HS-27A (cell line): ENCODE measurements at places on chromosomes 3 and 15.

GRCh38 chr3:42300013-42300412 is 34.0 kb upstream of the CCK start:
- peak; percentile 24 for DNase-seq

DNA sequence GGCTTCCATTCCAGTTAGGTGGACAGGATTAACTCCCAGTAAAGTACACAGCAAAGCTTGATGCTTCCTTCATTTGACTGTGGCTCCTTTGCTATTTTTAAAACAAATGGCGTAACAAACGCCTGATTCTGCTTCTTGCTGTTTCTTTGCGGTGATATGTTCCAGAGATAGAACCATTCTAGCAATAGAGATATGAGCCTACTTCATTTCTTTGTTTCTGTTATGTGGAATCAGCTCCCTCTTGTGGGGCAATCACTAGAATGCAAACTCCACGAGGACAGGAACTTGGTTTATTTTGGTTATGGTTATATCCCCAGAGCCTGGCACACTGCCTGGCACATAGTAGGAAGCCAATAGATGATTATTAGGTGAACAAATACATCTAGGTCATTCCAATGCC is 122.6 kb upstream of the SLC6A11 start:
- no peak for DNase-seq

GRCh38 chr15:39692356-39693327 is 90.0 kb downstream of the FSIP1 start:
- DNase-seq: no peak

- peak; percentile 40 for DNase-seq
These were observed 27.2 kb upstream of the TNFSF10 start for GRCh38 chr3:172550347-172550943.

DNA sequence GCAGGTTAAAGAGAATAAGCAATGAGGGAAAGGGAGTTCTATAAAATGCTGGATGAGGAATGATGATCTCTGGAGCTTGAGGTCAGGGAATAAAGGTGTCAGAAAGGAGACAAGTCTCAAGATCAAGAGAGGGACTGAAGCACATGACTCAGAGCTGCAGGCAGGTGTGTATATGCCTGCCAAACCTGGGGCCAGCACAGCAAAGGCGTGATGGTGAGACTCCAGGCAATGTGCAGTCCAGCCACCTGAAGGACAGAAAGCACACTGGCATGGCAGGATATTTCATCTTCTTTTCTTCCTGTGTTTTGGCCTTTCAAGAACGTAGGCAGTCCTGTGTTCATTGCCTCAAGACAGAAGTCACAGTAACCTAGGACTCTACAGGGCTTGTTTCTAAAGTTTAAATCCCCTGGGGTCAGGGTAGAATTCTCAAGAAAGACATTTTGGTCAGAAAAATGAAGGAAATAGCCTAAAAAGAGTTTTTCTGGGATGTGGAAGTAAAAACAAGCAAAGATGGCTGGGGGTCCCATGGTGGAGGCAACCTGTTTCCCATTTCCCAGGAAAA is 55.5 kb upstream of the TOPAZ1 start:
- DNase-seq: no peak

GRCh38 chr3:40043444-40043755 is 234.0 kb downstream of the MYRIP start:
- DNase-seq: no peak

GRCh38 chr3:148914936-148915690 is 50.0 kb downstream of the CPA3 start:
- DNase-seq: no peak

DNA sequence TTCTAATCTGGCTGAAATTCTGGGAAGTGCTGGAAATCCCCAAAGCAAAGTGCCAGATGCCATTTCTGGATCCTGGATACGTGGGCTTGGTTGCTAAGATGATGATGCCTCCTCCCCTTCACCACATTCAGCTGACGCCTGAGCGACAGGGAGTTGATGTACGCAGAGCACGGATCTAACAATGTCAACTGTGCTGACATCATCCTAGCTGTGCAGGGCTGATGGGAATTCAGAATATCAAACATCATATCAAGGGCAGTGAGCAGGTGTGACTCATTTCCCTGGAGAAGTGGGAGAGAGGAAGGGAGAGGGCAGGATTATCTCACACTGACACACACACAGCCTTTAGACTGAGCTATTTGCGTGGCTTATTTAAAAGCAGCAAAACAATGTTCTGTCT is 92.6 kb upstream of the ZBTB20 start:
- DNase-seq: peak; percentile 94

- no peak for DNase-seq
These were observed 113.5 kb upstream of the LMOD3 start for GRCh38 chr3:69235882-69236281.

- DNase-seq: no peak
These were observed 73.8 kb upstream of the ATP13A5 start for GRCh38 chr3:193452338-193452737.

DNA sequence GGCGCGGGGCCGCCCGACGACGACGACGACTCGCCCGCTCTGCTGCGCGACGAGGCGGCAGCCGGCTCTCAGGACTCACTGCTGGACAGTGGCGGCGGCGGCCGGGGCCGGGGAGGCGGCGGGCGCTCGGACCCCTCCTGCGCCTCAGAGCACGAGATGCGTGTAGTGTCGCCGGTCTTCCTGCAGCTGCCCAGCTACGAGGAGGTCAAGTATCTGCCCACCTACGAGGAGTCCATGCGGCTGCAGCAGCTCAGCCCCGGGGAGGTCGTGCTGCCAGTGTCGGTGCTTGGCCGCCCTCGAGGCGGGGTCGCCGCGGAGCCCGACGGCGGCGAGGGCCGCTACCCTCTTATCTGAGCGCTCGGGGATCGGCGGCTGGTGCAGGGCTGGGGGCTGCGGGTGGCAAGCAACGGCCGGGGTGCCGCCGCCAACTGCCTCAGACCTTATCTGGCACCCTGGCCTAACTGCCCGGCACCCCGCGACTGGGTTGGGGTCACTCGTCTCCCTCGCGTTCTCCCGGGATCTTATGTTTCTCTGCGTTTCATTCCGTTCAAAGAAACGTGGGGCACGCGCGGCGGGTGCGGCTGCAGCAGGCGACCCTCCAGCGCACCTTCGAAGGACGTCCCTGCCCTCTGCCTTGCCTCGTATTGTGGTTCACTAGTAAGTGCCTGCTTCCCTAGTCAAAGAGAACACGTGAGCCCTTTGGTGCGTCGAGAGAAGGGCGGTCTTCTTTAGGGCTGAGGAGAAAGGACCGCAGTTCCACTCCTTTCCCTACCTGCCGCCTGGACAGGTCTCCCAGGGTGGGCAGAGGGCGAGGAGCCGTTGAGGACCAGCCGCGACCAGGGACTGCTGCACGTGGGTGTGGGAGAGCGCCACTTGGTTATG is 1.0 kb downstream of the C3orf80 start:
- no peak for DNase-seq

- no peak for DNase-seq
These were observed 22.6 kb downstream of the ZNF80 start for GRCh38 chr3:114214542-114215341.

GRCh38 chr15:92706201-92706600 is 50.6 kb upstream of the FAM174B start:
- DNase-seq: no peak

DNA sequence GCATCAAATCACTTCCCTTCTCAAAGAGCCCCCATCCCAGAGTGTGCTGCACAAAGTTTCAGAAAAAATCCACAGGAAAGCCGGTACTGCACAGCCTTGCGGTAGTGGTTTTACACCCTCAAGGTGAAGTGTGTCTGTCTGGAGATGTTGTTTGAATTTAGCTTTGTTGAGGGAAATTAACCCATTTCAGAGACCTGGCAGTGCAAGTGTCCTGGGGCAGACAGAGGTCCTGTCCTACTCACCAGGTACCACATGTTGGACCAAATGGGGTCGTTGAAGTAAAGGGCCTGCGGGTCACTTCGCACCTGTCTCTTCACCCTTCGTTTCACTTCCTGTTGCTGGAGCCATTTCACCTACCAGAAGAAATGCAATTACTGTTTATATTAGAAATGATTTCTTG is 57.8 kb downstream of the PCSK6 start:
- DNase-seq: no peak

DNA sequence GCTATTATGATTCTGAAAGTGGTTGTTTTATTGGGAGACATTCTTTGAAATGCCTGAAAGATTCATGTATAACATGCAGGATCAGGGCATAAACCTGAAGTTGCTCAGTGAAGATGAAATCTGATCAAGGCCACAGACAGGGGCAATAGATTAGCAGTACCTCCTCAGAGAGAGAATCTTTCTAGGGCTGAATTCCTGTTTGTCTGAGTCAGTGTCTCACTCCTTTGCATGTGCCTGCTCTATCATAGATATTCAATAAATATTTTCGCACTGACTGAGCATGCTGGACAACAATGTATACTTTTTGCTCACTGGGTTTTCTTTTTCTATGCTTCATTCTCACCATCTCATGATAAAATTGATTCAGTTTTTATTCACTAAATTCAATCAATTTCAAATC is 49.8 kb upstream of the PFN2 start:
- DNase-seq: peak; percentile 52

DNA sequence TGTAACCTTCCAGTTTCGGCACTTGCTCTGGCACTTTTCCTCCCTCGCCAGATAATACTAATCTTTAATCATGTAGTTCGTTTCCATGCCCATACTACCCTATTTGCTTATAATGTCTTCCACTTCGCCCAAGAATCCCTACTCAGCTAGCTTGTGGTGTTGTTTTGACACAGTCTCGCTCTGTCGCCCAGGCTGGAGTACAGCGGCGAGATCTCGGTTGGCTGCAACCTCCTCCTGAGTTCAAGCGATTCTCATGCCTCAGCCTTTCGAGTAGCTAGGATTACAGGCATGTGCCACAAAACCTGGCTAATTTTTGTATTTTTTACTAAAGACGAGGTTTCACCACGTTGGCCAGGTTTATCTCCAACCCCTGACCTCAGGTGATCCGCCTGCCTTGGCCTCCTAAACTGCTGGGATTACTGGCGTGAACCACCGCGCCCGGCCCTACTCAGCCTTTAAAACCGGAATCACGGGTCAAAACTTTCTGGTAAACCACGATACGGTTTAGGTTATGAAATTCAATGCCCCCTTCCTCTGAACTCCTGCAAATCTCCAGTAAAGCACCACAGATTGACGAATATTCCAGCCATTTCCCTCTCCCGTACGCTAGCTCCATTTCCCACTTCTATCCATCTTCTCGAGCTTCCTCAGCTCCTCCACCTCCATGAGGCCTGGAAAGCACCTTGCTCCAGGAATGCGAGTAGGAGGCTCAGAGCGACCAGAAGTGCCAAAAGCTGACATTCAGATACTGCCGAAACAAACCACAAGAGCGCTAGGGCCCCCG is 878 bp upstream of the RAD51 start:
- DNase-seq: no peak

DNA sequence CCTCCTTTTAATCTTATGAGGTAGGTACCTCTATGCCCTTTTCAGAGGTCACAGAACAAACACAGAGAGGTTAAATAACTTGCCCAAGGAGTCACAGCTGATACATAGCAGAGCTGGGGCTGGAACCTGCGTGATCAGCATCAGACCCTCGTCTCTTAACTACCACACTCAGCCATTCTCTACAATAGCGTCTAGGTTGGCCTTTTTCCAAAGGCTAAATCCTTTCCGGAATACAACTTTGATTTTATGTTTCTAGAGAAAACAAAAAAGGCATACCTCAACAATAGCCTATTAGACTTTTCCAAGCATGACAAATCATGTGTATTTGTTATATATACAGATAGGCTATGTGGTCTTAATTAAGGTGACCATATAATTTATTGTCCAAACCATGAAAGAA is 187.2 kb downstream of the RORA start:
- DNase-seq: no peak

GRCh38 chr15:71712182-71712581 is 98.2 kb upstream of the NR2E3 start:
- no peak for DNase-seq

DNA sequence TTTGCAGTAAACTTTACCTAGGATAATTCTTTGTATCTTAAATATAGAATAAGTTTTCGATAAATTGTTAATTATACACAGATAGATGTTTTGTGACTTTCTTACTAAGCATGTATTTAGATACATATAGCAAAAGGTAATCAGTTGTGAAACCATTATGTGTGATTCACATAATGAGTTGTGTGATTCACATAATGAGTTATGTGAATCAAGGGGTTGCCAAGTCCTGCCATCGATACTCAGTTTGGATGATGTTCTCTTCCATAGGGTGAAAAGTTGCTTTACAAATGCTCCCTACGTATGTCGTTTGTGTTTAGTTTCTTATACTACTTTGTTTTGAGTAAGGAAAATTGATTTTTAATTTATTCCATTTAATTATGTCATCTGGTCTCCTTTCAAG is 682.1 kb downstream of the MECOM start:
- DNase-seq: no peak

DNA sequence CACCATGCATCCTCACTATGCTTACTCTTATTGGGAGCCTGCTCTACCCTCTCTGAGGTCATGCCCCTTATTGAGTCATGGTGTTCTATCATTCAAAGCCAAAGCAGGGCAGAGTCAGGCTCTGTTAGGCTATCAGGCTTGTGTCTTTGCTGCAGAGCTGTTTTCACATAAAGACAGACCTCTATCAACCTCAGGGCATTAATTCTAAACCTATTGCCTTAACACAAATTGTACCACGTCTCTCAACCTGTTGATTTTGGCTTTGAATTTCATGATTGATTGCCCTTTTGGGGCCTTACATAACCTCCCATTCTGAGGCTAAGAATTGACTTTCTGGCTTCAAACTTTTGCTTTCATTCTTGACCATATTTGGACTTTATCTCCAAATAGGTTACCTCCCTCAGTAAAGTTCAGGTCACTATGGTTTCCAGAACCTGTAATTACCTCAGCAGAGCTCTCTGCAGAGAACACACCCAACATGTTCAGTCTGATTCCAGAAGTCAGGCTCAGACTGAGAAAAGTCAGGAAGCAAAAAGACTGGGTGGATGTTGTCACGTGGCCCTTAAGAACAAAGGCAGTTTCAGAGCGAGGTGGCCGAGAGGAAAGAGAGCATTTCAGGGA is 221.4 kb upstream of the NANOGP8 start:
- no peak for DNase-seq

DNA sequence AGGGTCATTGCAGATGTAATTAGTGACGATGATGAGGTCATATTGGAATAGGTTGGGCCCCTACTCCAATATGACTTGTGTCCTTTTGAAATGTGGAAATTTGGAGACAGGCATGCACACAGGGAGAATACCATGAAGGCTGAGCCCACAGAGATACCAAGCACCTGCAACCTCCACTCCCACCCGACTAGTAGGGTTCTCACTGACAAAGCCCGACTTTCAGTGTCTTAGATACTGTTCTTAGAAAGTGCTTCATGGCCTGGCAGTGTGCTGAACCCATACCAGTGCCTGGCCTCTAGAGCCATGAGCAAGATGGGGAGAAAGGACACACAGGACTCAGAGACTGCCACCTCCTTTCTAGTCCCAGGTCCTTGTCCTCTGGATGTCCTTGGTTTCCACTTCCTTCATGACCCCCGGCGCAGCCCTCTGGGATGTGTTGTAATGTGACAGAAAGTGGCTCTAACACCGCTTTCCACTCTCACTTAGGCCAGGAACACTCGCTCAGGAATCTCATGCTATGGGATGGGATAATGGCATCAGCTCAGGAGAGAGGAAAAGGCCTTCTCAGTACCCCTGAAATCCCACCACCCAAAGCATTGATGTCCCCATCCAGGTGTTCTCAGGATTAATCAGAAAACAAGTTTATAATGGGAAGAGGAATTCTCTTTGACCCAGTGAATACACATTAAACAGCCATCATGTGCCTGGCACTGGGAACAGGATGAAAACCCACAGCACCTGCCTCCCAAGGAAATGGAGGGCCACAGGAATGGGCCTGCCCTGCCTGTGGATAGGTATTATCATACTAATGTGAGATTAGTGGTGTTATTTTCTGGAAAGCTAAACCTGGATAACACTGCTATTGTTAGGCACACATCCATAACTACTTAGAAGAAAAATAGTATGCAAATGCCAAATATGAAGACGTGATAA is 59.9 kb downstream of the RPL39L start:
- DNase-seq: no peak

GRCh38 chr3:151962912-151963311 is 89.5 kb downstream of the SUCNR1 start:
- DNase-seq: no peak
